Esophagus mucosa (tissue), 1 donor: ENCODE measurements at places on chromosomes 4 and X. TPM values are rescaled to one million over a fixed set of nuclear protein-coding genes. Genes with fewer than 3 reads are reported as not detected.

CFP gene
- total RNA-seq, result 0.48 TPM

KLHL4 gene
- total RNA-seq, result 0.08 TPM

LRRC66 gene
- total RNA-seq, result 0.12 TPM

COL4A6 gene
- 3.1 TPM for total RNA-seq

USP51 gene
- total RNA-seq, result 0.40 TPM

HSD17B13 gene
- not detected for total RNA-seq

CDKL2 gene
- total RNA-seq, result 0.56 TPM

SPATA18 gene
- total RNA-seq, result 11.9 TPM

USP17L15 gene
- total RNA-seq, result not detected

- ATAC-seq, result no peak
Observed at GRCh38 chr4:146462251-146462650, 59.5 kb downstream of the SLC10A7 start.

DNA sequence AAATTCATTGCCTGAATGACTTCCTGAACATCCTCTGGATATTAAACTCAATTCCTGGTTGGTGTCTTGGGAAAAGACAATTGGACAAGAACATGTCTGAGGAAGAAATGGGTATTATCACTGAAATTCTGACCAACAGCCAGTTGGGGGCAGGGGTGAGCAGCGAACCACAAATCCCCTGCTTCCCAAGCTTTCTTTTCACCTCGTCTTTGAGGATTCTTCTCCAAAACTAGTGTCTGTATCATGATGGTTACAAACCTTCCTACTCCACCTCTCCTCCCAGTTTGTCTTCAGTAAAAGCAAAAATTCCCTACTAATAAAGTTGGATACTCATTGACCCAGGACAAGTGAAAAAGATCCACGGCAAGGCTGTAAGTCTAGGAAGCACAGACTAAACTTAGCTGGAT, 48.3 kb upstream of the WDR1 start:
- ATAC-seq, result no peak

DNA sequence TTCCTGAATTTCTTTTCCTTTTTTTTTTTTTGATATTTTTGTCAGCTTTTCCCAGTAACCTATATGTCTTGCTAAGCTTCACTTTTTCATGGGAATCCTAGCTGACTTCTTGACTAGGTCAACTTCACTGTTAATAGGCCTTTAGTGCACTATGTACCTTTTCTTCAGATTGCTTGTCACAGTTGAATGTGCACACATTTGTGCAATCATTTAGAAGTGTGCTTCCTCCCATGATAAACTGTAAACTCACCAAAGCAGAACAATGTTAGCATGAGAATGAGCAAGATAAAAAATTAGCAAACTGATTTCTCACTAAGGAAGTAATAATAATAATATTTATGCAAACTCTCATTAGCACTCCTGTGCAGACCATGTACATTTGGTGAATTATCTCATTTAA, 173.2 kb downstream of the PABPC4L start:
- ATAC-seq, result no peak

DNA sequence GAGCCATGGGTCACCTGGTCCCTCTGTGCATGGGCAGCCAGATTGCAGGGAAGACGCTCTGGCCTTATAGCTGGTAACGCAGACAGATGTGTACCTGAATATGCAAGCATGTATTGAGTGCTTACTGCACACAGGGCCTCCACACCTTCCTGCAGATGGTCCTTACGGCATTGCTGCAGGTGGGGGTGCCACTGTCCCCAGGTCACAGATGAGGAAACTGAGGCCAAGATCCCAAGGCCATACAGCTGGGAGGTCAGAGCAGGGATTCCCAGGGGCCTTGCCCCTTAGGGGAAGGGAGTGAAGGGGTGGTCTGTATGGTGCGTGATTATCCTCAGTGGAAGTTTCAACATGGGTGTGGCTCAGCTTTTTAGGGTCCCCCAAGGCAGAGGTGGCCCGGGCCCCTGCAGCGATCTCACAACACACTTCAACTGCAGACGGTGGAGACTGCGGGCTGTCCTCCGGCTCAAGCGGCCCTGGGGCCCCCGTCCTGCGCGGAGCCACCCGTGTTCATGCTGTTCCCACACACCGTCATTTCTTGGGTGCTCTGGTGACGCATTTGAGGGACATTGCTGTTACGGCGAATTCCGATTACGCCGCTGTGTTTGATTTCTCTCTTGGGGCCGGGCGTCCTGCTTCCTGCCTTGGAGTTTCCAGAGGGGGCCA, 8.1 kb downstream of the DOK7 start:
- ATAC-seq, result no peak

DNA sequence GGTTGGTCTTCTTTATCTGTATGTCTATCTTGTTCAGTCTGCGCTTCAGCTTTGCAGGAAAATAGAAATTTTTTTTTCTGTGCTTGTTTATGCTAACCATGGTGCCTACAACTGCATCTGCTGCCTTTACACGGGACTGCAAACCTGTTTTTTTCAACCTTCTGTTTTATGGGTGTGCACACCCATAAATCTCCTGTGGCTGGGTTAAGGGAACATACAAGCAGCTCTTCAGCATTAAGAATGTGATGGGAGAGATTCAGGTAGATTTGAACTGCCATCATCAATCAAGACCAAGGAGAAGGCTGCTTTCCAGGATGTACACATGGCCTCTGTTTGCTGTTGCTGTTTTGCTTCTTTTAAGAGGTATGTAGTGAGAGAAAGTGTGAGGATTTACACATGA, 502.9 kb downstream of the ANKRD50 start:
- ATAC-seq, result no peak

- no peak for ATAC-seq
Observed at GRCh38 chr4:75513526-75514130, 575 bp downstream of the RCHY1 start.

DNA sequence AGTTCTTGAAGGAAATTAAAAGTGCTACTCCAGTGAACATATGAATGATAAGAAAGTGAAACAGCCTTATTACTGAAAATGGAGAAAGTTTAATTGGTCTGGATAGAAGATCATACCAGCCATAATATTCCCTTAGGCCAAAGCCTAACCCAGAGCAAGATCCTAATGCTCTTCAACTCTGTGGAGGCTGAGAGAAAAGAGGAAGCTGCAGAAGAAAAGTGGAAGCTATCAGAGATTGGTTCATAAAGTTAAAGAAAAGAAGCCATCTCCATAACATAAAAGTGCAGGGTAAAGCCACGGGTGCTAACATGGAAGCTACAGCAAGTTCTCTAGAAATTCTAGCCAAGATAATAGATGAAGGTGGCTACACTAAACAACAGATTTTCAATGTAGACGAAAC, 85.5 kb upstream of the ATOH1 start:
- no peak for ATAC-seq

GRCh38 chrX:147476008-147476407, 435.7 kb upstream of the FMR1 start:
- ATAC-seq, result no peak

- ATAC-seq, result no peak
Observed at GRCh38 chr4:167339781-167340180, 105.5 kb upstream of the SPOCK3 start.

- peak; percentile 66 for ATAC-seq
Observed at GRCh38 chrX:29478336-29479069, 736.9 kb upstream of the MAGEB2 start.

DNA sequence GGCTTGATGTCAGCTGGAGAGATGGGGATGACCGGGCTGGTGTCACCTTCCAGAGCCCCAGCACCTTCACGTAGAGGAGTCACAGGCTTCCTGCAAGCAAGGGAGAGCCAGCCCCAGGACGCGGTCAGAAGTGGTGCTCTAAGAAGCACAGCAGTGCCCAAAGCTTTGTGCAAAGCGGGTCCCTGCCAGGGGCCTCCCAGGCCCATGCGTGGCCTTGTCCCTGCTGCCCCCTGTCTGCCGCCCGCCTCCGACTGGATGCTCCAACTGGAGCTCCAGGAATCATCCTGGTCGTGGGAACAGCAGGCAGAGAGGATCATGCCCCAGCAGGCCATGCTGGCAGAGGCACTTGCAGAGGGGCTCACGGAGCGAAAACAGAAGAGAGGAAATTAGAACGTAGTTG, 40.1 kb upstream of the LRPAP1 start:
- no peak for ATAC-seq

- no peak for ATAC-seq
Observed at GRCh38 chr4:54842656-54843055, 184.9 kb downstream of the KIT start.

DNA sequence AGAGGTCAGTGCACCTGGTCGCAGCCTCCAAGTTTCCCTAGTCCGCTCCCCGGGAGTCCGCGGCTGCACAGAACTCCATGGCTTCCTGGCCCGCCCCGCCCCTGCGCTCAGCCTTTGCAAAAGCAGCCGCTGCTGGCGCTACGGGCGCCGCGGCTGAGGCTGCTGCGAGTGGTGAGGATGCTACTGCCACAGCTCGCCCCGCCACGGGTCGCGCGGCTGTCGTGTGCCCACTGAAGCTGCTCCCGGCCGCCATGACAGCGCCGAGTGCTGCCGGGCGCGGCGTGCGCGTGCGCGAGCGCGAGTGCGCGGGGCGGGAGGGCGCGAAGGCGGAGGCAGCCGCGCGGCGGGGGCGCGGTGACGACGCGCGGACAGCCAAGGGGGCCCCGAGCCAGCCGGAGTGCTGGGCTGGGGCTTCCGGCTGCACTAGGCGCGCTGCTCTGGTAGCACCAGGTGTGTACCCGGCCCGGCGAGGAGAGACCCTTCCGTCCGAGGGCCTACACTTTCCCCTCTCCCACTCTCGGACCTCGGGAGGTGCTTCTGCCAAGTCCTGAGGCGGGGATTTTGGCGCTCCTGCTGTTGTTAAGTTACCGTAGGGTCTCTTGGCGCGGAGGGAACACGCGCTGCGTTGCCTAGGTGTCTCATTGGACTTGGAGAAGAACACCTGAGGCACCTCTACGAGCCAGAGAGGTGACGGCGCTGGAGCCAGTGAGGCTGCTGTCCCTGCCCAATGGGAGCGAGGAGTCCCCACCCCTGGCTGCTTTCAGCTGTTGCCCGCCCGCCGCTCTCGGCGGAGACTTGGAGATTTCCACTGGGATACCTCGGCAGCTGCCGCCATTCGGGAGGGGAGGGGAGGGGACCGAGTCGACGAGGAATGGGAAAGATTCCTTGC, 619 bp upstream of the LRBA start:
- ATAC-seq, result peak; percentile 90

GRCh38 chrX:68568136-68568535, 69.3 kb downstream of the YIPF6 start:
- ATAC-seq, result no peak

DNA sequence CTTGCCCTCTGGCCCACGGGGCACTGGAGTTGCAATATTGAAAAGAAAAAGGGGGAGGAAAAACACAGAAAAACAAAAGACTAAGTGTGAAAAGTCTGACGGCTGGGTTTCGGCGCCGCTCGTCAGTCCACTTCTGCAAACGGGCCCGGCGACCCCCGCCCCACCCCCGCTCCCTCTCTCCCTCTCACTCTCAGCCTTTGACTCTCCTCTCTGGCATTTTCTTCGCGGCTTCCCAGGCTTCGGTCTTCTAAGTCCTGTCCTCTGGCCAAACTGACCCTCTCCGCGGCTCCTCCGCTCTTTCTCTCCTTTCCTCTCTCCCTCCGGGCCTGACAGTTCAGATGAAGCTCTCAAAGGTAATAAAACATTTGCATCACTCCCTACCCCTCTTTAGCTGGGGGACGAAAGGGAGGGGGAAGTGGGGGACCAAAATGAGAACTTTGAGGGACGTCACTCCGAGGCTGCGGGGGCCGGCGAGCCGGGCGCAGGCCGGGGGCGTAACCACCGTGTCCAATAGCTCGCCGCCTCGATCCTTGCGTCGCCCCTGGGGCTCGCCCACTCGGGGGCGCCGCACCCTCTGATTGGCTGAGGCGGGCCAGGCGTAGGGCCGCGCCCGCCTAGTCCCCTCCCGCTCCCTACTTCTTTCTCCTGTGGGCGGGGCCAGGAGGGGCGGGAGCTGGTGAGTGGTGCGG, at the start of gene NKX6-1:
Gene NKX6-1 (minus strand): TSS at position 358 of the 689 bp plus-strand sequence. CDS start 1,064 bp downstream, outside the sequence.
- peak; percentile 89 for ATAC-seq

GRCh38 chr4:149825336-149825735, 9.7 kb upstream of the IQCM start:
- ATAC-seq, result no peak

- ATAC-seq, result peak; percentile 84
Observed at GRCh38 chrX:115624916-115625315, 63.9 kb downstream of the PLS3 start.

DNA sequence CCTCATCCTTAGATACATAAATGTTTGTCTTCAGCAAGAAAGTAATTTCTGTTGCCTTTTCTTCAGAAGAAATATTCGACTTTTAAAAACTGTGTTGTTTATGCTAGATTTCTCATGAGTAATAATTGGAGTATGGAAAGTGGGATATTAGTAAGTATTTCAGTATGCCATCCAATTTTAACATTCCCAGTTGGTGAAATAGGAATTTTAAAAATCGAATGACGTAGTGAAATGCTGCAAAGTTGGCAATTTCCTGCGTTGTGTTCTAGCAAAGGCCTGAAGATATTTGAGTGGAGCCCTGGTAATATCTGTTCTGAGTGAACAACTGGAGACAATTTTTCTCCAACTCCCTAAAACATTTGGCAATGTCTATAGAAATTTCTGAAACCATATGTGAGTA, 190.1 kb downstream of the ZNF330 start:
- no peak for ATAC-seq

GRCh38 chr4:15354371-15355297, 73.2 kb upstream of the C1QTNF7 start:
- no peak for ATAC-seq

- no peak for ATAC-seq
Observed at GRCh38 chr4:174119830-174120229, 163.6 kb downstream of the FBXO8 start.

DNA sequence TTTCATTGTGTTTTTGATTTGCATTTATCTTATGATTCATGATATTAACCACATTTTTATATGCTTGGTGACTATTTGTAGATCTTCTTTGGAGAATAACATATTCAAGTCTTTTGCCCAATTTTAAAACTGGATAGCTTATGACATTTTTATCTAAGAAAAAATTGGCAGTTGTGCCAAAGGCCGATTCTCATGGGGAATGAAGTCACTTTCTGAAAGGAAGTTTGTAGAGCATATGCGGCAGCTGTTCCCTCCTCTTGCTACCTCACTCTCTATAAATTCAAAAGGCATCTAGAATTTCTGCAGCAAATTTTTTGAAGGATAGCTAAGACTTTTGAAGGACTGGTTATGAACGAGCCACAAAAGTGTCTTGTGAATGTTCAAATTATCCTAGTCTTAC, 2353.5 kb downstream of the ARAP2 start:
- no peak for ATAC-seq

DNA sequence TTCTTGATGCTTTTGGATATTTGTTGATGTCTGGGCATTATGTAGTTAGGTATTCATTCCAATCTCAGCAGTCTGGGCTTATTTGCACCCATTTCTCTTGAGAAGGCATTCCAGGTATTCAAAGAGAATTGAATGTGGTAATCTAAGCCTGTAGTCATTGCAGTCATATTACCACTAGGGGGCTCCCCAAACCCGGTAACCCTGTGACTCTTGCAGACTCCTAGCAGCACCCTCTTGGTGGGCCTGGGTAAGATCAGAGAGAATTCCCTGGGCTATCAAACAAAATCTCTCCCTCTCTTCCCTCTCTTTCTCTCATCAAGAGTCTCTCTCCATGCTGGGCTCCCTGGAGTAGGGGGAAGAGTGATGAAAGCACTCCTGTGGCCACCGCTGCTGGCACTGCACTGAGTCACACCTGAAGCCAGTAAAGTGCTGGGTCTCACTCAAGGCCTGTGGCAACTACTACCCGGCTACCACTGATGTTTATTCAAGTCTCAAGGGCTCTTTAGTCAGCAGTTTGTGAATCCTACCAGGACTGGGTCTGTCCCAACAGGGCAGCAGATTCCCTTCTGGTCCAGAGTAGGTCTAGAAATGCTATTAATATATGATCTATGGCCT, 187.7 kb upstream of the NUDT10 start:
- ATAC-seq, result no peak

GRCh38 chr4:48074657-48075056, 58.1 kb downstream of the NIPAL1 start:
- ATAC-seq, result no peak
